Left renal pelvis (tissue), 4 donors: ENCODE measurements at places on chromosomes 7 and 10. TPM values are rescaled to one million over a fixed set of nuclear protein-coding genes. Genes with fewer than 3 reads are reported as not detected.

DNA sequence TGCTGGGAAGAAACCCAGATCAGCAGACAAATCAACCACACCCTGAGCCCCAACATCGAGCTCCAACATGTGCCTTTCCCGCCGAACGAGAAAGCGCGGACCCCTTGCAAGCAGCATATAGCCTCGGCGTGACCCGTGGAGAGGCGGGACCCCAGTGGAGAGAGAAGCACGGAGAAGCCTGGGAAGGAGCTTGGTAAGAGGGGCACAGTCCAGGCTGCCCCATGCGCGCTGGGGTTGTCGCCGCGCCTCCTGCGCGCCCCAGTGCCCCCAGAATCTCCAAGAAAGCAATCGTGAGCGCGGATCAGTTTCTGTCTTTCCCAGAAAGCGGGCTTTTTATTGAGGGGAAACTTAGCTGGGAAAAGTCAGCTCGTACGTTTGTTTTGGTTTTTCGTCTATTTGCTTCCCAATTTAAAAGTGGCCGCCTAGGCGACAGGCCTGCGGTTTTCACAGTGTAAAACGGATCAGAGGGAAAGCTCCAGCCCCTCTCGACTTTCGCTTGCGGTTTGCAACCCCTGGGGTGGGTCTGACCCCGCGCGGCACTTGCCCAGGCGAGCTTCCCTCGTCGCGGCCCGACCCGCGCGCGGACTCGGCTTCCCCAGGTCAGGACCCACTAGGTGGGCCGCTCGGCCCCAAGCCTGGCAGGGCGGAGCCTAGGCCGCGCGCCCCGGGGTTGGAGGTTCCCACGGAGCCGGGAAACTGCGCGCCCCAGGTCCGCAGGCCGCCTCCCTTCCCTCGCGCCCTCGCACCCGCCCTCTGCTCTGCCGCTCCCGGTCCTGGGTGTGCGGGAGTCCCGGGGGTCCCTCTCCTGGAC, 31.1 kb downstream of the SKIDA1 start:
- DNase-seq = no peak

SLC13A1 gene
- polyA plus RNA-seq = 0.25 TPM

CTTNBP2 gene
- polyA plus RNA-seq = 5.0 TPM

SPDYE3 gene
- polyA plus RNA-seq = 6.0 TPM

ACBD7 gene
- 7.0 TPM for polyA plus RNA-seq

- no peak for DNase-seq
These were observed 18.9 kb upstream of the BPGM start for GRCh38 chr7:134627775-134628153.

BAG3 gene
- polyA plus RNA-seq = 30.3 TPM

MSANTD7 gene
- 17.8 TPM for polyA plus RNA-seq

CFAP46 gene
- 1.2 TPM for polyA plus RNA-seq

GRCh38 chr10:86234541-86235270, 131.9 kb downstream of the GRID1 start:
- no peak for DNase-seq

DNA sequence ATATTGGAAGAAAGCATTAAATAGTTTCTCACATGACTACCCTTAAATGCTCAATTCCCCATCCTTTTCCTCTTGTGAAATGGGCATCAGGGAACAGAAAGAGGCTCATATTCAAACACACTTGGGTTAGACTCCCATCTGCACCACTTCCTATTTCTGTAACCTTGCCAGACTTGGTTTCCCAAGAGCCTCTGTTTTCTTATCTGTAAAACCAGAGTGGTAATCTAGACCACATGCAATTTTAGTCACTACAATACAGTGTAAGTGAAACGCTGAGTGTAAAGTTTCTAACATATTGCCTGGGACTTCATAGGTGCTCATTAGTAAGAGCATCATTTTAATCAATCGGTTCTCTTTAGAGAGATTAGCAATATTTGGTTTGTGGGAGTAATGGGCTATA, 136.3 kb downstream of the SORCS1 start:
- no peak for DNase-seq

GRCh38 chr7:120207037-120207436, 65.9 kb upstream of the KCND2 start:
- DNase-seq = no peak

EIF4EBP2 gene
- polyA plus RNA-seq = 76.3 TPM

GRCh38 chr7:127337581-127337980, 54.9 kb downstream of the ZNF800 start:
- no peak for DNase-seq

- no peak for DNase-seq
These were observed 41.4 kb downstream of the PTPRN2 start for GRCh38 chr7:158546214-158546613.

GRCh38 chr10:46304062-46304461, 17.3 kb downstream of the ANTXRL start:
- DNase-seq = no peak

DNA sequence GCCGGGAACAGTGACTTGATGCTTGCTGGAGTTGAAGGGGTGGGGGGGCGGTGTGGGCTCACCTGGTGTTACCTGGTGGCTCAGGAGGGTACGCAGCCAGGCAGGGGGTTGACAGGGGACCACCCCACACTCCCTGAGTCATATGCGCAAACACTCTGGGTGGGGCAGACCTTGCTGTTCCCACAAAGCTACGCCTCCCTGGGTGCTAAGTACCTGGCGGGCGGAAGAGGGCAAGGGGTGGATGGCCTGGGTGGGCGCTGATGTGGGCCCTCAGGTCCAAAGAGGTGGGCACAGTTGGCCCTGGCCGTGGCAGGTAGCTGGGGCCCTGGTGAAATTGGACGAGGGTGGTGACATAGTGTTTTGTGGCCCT, 13.9 kb downstream of the STX1A start:
- no peak for DNase-seq

DNA sequence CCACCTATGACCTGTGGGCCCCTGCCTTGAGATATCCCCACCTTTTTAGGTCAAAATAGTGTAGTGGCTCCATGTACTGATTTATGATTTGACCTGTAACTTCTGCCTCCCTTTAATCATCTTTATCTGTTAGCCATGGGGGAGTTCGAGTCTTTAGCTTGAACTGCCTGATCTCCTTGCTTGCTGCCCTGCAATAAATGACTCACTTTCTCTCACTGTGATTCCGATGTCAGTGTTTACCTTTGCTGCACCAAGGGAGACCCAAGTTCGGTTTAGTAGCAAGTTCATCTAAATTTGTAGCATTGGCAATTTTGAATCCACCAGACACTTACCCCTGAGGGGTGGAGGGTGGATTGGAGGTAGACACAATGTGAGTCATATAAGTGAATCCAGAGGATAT, 814.6 kb upstream of the AUTS2 start:
- no peak for DNase-seq

- no peak for DNase-seq
These were observed 96.0 kb upstream of the JCAD start for GRCh38 chr10:30155401-30155800.

DNA sequence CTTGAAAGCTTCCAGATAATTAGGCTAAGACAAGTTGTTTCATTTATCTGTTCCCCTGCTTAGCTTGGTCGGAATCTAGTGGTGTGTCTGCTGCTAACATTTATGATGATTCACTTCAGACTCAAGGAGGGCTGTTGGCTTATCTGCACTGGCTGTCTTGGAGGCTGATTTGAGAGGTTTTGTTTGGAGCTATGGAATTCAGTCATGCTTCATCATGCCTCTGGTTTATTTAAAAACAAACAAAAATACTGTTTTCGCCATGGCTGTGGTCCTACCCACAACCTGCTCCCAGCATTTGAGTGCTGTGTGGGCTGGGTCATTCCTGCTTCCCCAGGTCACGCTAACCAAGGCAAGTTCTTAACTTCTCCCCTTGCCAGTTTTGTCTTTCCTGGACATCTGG, 11.7 kb upstream of the ARPC1B start:
- DNase-seq = no peak

SLC26A4 gene
- polyA plus RNA-seq = 6.8 TPM

DNA sequence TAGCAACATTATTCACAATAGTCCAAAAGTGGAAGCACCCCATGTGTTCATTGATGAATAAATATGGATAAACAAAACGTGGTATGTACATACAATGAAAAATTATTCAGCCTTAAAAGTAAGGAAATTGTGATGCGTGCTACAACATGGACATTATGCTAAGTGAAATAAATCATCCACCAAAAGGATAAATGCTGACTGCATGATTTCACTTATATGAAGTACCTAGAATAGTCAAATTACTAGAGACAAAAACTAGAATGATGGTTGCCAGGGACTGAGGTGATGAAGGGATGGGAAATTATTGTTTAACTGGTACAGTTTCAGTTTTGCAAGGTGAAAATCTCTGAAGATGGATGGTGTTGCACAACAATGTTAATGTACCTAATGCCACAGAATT, 56.6 kb downstream of the THSD7A start:
- no peak for DNase-seq
